ENCODE measurements at places on chromosomes 4 and X.

- no peak for DNase-seq
Measured at GRCh38 chrX:100926453-100926852, 2.3 kb downstream of the XKRX start.

GRCh38 chr4:142607976-142608375 is 238.1 kb downstream of the INPP4B start:
- DNase-seq: no peak

DNA sequence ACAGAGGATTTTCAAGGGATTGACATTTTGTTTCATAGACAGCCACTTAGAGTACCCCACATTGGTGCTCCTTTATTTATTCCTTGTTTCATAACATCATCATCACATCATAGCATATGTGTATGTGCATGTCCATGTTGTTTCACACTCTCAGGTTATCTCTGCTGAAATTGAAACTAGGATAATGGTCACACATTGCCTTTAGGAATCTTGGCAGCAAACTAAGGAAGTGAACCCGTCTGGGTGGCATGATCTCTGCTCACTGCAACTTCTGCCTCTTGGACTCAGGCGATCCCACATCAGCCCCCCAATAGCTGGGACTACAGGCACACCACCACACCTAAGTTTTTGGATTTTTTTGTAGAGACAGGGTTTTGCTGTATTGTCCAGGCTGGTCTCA is 234.2 kb upstream of the ANKRD50 start:
- DNase-seq: no peak

DNA sequence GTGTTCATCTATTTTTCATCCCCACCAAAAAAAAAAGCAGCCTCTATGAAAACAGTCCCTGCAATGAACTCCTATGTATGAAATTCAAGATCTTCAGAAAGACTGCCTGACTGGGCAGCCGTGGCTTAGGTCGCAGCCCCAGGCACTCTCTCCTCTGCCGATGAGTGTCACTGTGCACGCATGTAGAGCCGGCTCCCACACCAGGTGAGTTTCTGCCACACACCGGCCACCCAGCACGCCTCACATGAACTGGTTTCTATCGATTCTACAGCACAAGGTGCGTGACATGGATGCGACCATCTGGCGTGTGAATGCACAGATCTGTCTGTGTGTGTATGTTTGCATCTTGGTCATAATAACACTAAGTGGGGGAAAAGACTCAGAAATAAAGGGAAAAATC is 140.4 kb downstream of the AFAP1 start:
- DNase-seq: no peak

DNA sequence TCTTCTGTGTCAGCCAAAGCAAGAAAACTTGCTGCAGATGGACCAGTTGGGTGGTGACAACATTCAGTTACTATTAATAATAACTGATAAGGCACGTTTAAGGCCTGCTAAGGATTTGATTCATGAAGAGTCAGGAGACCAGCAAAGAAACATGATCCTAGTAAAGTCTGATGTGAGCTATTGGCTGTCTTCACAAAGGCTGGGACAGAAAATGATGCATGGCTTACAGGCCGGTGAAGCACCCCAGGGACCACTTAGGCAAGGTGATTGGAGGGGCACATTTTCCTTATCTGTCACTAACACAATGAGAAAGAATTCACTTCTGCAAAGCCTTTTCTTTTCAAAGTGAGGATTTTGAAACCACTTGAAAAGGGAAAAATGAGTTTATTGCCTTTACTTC is 65.4 kb upstream of the TRPC3 start:
- no peak for DNase-seq

- no peak for DNase-seq
Measured at GRCh38 chr4:36242629-36243354, 1.5 kb downstream of the ARAP2 start.

GRCh38 chr4:154086247-154086646 is 297.4 kb upstream of the SFRP2 start:
- no peak for DNase-seq

Data from activated naive CD4-positive, alpha-beta T cell treated with anti-CD3 and anti-CD28 coated beads, Interleukin-2, amount 50 U/mL, for 72 hours (primary cell).